Left cardiac atrium (tissue), 4 donors: ENCODE measurements at places on chromosomes 6 and 20.
A peak's percentile ranks its signal among the peaks of the same experiment; 100 is the strongest.

GRCh38 chr6:34227761-34228421, 8.8 kb upstream of the HMGA1 start:
- no peak for DNase-seq

GRCh38 chr6:12289365-12289919, 719 bp upstream of the EDN1 start:
- no peak for DNase-seq

DNA sequence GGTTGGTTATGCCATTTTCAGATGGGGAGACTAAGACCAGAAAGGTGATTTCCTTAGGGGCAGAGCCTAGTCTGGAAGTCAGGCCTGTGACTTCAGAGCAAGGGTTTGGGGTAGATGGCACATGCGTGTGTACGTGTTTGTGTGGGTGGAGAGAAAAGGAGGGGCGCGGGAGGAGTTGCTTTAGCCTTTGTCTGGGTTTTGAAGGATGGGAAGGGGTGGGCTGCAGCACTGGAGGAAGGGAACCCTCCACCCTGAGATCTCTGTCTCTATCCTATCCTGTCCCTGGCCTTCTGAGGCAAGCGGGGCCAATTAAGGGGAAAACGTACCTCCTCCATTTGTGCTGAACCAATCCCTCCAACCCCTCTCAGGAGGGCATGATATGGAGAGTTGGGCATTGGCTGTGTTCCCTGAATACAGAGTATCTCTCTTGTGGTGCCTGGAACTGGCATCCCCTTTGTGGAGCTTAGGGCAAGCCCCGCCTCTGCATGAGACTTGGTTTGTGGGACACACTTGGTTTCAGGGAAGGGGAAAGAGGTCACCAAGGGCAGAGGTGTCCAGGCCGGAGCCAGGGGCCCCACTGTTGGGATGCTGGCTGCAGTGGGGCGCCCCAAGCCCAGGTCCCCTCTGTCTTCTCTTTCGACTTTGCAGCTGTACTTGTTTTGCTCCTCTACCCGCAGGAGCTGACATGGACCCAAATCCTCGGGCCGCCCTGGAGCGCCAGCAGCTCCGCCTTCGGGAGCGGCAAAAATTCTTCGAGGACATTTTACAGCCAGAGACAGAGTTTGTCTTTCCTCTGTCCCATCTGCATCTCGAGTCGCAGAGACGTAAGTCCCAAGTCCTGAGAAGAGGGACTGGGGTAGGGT, at the start of gene DBNDD2:
TSS of gene DBNDD2 (plus strand) at position 507 of the 863 bp plus-strand sequence. CDS start at position 686, 179 bp downstream.
- DNase-seq, result peak; percentile 54

GRCh38 chr6:109373762-109374161, 8.5 kb downstream of the CD164 start:
- DNase-seq, result no peak

- DNase-seq, result no peak
Measured at GRCh38 chr6:53360093-53360912, 11.6 kb upstream of the ELOVL5 start.

- no peak for DNase-seq
Measured at GRCh38 chr20:21511485-21511849, 2.4 kb downstream of the NKX2-2 start.

DNA sequence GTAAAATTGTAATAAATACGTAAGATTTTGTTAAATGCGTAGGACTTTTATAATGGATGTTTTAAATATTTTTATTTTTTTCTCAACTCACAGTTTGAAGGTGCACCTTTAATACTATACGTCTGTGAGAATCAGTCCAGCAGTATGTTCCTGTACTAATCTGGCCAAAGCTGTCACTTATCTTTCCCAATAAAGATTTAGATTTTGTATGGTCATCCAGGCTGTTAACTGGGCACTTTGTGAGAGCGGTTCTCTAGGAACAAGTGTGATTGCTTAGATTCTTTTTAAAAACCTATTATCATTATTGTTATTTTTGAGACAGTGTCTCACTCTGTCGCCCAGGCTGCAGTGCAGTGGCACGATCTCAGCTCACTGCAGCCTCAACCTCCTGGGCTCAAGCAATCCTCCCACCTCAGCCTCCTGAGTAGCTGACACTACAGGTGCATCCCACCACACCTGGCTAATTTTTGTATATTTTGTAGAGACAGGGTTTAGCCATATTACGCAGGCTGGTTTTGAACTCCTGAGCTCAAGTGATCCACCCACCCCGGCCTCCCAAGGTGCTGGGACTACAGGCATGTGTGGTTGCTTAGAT, 1.7 kb downstream of the DCBLD1 start:
- no peak for DNase-seq

DNA sequence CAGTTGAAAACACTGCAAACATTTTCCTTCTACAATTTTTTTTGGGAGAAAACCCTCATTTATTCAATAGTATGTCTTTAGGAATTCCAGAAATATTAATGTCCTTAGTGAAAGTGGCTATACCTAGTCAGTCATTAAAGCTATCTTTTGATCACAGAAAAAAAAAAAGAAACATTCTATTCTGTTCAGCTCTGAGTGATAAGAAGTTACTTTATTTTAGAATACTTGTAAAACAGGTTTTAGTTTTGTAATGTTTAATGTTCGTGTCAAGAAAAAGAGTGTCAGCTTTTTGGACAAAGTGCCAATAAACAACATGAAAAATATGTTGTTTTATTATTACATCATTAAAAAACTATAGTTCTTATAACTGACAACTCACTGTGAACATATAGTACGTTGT, 240.4 kb downstream of the OGFRL1 start:
- no peak for DNase-seq

GRCh38 chr6:22222469-22222868, 74.4 kb downstream of the PRL start:
- no peak for DNase-seq

DNA sequence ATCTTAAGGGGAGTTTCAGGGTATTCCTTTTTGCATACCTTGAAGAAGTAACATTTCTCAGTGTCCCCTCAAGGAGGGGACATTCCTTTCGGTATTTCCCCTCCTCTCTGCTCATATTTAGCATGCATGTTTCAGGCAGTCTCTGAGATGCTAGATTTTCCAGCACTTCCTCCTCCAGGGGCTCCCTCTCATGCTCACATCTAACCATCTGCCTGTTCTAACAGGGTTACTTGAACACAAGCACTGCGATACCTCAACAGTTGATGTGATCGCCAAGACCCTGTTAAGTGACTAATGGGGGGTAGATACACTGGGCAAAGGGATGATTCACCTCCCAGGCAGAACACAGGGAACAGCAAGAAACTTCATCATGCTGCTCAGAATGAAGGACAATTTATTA, 12.9 kb upstream of the MCM3 start:
- DNase-seq, result no peak

GRCh38 chr6:44232676-44233566, 9.5 kb downstream of the SLC29A1 start:
- no peak for DNase-seq

DNA sequence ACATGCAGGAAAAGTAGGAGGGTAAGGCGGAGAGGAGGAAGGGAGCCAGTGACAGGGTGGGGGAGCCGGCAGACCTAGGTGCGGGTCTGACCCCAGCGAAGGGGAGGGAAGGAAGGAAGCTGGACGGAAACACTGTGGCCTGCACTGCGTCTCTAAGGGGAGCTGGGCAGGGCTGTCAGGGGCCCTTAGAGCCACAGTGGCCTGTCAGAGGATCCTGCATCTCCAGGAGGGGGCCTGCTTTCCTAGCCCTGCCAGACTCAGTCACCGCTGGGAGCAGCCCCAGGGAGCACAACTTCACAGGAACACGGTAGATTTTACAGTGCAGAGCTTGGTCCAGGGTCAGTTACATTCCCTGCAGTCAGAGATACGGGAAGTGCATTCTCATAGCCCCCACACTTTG, 118.2 kb downstream of the PACRG start:
- no peak for DNase-seq

GRCh38 chr6:2508071-2508470, 242.7 kb downstream of the MYLK4 start:
- no peak for DNase-seq
